ENCODE measurements at places on chromosomes 4 and X.

DNA sequence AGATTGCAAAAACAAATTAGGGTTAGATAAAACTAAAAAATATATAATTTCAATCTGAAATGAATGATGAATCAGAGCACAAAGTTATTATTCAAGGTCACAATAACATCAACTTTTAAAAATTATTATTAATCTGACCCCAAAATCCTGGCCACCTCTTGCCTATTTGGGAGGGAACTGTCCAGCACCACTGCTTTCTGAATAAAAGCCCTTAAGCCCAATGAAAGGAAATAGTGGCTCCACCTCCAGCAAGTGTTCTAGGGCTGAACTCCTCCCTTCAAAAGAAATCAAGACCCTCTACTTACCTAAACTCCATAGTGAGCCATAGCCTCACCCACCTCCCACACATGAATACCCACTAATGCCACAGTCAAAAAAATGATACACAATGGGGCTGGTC is 208.2 kb downstream of the PARM1 start:
- no peak for DNase-seq

- no peak for DNase-seq
These were observed 106.4 kb downstream of the DHX15 start for GRCh38 chr4:24477919-24478318.

GRCh38 chrX:151828439-151829080 is 84.1 kb upstream of the MAGEA4 start:
- DNase-seq = no peak

- no peak for DNase-seq
These were observed 72.2 kb upstream of the KLF3 start for GRCh38 chr4:38591617-38592337.

DNA sequence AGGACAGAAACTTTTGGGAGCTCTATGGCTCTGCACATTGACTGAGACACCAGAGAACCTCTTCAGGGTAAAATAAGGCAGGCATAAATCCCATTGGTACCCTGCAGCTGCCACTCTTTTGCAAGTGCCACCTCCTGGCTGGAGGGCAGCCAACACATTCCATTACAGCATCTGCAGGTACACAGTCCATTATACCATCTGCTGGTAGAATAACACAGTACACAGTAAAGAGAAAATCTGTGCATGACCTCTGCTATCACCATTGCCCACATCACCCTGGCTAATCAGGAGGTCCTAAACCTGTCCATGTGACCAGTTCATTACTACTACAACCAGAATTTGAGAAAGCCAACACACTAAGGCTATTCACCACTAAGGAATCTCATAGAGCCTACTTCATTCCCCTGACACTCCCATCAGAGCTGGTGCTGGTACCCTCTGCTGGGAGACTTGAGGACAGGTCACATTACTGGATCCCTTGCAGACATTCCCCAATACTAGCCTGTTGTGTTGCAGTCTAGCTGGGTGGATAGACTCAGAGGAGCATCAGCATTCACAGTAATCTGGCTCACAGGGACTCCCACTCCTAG is 176.2 kb upstream of the TACR3 start:
- no peak for DNase-seq

- DNase-seq = no peak
These were observed 79.5 kb downstream of the HMGB2 start for GRCh38 chr4:173254646-173255045.

DNA sequence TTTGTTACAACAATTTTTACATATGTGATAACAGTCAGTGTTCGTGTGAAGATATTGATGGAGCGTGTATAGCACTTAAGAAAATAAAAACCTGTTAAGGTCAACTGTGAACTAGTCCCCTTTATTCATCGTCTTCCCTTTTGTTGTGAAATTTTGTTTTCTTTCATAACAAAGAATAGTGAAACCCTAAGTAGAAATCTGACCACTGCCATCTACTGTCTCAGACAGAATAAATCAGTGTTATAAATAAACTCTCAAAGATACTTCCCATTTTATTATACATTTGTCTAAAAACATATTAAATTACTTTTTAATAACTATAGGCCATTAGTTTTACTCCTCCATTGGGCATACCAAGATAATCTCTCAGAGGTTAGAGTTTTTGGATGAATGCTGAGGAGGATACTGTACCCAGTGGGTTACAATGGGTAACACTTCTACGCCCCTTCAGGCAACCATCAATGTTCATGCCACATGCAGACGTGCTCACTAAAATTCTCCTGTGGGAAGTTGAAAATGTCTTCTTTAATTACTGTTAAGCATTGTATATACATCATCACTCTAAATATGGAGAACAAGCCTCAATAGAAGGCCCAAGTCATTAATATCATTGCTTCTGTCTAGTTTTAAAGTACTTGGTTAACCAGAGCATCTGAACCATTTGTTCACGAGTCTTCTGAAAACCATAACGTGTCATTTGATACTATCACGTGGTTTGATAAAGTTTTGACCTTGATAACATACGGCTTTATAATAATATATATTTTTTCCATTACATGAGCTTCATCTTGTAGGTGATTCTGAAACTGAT is 171.2 kb downstream of the TMA16 start:
- no peak for DNase-seq

GRCh38 chrX:136870064-136870463 is 10.5 kb downstream of the RBMX start:
- no peak for DNase-seq

GRCh38 chr4:14334166-14334565 is 668.1 kb upstream of the CPEB2 start:
- no peak for DNase-seq

DNA sequence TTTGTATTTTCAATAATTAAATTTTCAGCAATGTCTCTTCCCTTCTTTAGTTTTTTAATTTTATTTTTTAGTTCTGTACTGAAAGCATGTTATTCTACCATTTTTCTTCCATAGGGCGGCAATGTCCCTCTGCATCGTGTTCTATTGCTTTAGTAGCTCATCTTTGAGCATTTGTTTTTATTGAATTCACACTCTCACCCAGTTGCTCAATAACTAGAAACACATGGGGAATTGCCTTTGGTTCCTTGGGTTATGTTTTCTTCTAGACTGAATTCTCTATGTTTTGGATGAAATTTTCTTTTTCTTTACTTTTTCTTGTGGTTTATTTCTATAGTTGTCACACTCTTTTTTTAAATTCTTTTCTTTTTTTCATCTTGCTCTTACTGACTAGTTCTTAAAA is 233.8 kb upstream of the LDB2 start:
- DNase-seq = no peak

DNA sequence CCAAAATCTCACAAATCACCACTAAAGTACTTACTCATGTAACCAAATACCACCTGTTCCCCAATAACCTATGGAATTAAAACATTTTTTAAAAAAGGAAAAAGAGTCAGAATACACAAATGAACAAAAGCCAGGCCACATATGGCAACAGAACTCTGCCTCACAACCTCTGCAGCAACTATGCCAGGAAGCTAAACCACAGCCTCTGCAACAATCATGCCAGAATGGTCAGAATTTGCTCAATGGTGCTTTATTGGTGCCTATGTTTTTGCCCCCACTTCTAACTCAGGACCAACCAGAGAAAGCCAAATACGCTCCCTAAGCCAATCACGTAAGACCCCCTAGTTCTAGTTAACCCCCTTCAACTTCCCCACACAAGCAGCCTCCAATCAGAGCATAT is 69.6 kb downstream of the HOPX start:
- no peak for DNase-seq

- no peak for DNase-seq
These were observed 22.3 kb downstream of the MORF4L2 start for GRCh38 chrX:103663981-103664762.

DNA sequence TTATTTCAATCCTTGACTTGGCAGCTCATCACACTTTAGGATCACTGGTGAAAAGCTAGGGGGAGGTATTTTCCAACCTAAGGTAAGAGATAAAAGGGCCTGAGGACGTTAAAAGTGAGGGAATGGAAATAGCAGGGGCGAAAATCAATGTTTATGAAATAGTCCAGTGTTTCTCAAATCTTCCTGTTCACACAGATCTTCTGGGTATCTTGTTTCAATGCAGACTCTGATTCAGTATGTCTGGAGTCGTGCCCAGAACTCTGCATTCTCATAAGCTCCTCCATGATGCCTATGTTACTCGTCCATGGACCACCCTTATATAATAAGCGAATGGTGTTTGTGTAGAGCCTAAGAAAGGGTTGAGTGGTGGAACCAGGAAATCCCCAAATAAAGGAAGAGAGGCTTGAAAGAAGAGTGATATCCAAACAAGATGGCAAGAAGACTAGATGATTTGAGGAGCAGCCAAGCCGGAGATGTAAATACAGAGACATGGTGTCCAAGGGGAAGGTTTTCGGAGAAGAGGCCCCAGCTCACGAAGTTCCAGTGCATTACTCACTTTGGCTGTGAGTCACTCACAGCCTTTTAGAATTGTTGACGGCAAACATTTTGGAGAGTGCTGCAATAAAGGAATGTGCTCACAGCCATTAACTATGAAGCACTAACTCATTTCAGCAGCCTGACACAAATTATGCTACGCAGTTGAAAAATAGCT is 215.6 kb upstream of the PPARGC1A start:
- no peak for DNase-seq

GRCh38 chr4:157934151-157934550 is 238.7 kb downstream of the GASK1B start:
- DNase-seq = no peak

GRCh38 chr4:91233164-91233563 is 1070.6 kb upstream of the GRID2 start:
- DNase-seq = no peak

GRCh38 chrX:136879001-136879687 is 1.4 kb downstream of the RBMX start:
- peak; percentile 44 for DNase-seq

- no peak for DNase-seq
These were observed 48.9 kb downstream of the WWC2 start for GRCh38 chr4:183147983-183148382.

DNA sequence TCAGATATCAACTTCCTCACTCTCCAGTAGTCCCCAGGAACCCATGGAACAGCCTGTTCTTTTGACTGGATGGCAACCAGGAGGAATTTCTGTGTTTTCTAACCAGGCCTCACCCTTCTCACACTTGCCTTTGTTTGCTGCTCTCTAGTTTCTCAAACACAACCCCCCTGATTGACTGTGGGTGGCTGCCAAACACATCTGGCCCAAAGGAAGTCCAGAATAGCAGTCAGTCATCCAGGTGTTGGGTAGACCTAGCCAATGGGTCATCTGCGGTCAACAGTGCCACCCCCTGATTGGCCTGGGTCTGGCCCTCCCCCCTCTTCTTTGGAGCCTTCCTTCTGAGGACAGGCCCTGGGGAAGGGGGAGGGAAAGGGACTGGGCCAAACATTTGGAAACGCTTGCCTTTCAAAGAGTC is 53.7 kb downstream of the MSX1 start:
- no peak for DNase-seq

- no peak for DNase-seq
These were observed 106.4 kb downstream of the AMELX start for GRCh38 chrX:11399489-11400094.

- no peak for DNase-seq
These were observed 68.1 kb downstream of the DRD5 start for GRCh38 chr4:9849538-9849920.

DNA sequence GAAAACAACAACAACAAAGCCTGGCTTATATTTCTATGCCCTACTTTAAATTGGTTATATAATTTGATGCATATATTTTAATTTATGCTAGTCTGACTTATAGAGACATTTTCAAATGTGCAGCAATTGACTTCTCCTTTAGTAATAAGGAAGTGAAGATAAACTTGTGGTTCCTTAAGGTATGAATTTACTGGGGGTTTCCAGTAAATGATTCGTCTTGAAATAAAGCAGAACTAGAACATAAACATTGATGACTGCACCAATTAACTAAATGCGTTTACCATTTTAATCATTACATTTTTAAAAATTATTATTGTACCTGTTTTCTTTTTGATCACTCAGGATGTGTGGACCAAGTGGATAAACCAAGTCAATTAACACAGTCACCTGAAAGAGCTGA is 99.6 kb upstream of the CCSER1 start:
- no peak for DNase-seq

GRCh38 chr4:4436244-4436823 is 49.4 kb downstream of the NSG1 start:
- no peak for DNase-seq

GRCh38 chr4:40763228-40763716 is 13.5 kb downstream of the NSUN7 start:
- no peak for DNase-seq

DNA sequence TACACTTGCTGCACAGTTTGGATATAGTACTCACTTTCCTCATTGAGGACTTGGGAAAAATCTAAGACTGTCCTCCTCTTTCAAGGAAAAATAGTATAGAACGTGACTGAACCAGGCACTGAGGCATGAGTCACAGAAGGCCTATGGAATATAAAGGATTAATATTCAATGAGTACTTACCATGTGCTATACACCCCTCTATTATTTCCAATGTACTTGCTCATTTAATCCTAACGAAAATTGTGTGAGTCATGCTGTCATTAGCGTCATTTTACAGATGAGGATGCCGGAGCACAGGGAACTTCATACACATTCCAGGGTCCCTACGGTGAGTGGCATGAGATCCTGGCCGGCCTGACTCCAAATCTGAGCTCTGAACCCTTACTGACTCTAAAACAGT is 2136.2 kb upstream of the TENM3 start:
- no peak for DNase-seq

- no peak for DNase-seq
These were observed 450.1 kb upstream of the TENM3 start for GRCh38 chr4:181793096-181793495.

DNA sequence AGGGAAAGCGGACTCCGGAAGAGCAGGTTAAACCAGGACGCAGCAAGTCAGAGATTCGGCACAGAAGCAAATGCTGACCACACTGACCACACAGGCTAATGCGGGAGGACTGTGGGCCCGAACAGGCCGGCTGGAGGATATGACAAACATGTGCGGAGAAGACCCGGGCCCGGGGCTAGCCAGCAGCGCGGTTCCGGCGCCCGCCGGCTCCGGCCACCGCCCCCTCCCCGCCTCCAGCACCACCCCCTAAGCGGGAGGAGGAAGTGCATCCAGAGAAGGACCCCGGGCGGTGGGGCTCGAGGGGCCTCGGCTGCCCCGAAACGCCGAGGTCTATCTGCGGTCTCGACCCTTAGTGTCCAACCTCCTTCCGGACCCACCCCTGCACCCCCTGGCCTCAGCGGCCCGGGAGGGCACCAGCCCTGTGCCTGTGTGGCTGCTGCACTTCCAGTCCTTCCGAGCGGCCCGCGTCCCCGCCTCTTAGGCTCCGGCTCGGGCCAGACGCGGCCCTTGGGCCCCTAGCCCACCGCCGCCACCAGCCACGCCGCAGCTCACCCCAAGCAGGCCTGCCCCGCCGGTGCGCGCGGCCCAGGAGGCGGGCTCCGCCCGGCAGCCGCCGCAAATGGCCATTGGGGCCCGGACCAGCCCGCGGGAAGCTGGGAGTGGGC is 2.1 kb downstream of the ELOVL6 start:
- peak; percentile 84 for DNase-seq

- DNase-seq = no peak
These were observed 89.4 kb upstream of the PPP2R3B start for GRCh38 chrX:475926-476723.

- no peak for DNase-seq
These were observed 2.8 kb downstream of the APLN start for GRCh38 chrX:129651756-129652564.

GRCh38 chrX:13380211-13380610 is 60.4 kb upstream of the ATXN3L start:
- no peak for DNase-seq

- DNase-seq = no peak
These were observed 153.6 kb downstream of the QDPR start for GRCh38 chr4:17358241-17358640.

GRCh38 chr4:688854-689681 is at the start of gene SLC49A3:
SLC49A3 (minus strand) TSS chr4:689151; CDS start chr4:689127, 24 bp downstream.
- DNase-seq = no peak
